Effector memory CD4-positive, alpha-beta T cell (primary cell): ENCODE measurements at places on chromosomes 5 and 9.
A peak's percentile ranks its signal among the peaks of the same experiment; 100 is the strongest.

GRCh38 chr5:35924122-35924949, 14.1 kb downstream of the CAPSL start:
- H3K4me3 ChIP-seq: no peak overlapping the region
- H3K27me3 ChIP-seq: no peaks in the 10 kb centered on the region
- no peak for DNase-seq
- H3K27ac ChIP-seq: peak overlapping the region; percentile 4
- H3K36me3 ChIP-seq: no peaks in the 10 kb centered on the region
- H3K4me1 ChIP-seq: peaks cover 15% of the 10 kb centered on the region

DNA sequence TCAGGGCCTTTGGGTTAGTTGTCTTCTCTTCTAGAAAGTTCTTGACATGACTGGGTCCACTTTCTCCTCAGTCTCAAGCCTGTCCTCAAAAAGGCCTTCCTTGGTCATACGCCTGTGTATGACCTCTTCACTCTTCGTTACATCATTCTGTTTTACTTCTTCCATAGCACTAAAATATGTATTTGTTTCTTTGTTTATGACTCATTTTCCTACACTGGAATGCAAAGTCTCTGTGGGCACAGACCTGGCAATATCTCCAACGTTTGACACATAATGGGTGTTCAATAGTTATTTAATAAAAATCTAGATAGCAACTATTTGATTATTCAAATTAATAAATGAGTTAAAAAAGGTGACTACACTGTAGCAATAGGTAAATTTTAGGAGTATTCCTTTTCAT, 85.1 kb downstream of the YIPF5 start:
- H3K27ac ChIP-seq: no peak overlapping the region
- no peak for DNase-seq
- H3K36me3 ChIP-seq: no peaks in the 10 kb centered on the region
- no peaks in the 10 kb centered on the region for H3K27me3 ChIP-seq

- peaks cover 12% of the 10 kb centered on the region for H3K27me3 ChIP-seq
- H3K4me3 ChIP-seq: no peak overlapping the region
- no peak for DNase-seq
- H3K4me1 ChIP-seq: peaks cover 5% of the 10 kb centered on the region
- no peaks in the 10 kb centered on the region for H3K36me3 ChIP-seq
These were observed 1.2 kb upstream of the RUSC2 start for GRCh38 chr9:35488566-35489312.

DNA sequence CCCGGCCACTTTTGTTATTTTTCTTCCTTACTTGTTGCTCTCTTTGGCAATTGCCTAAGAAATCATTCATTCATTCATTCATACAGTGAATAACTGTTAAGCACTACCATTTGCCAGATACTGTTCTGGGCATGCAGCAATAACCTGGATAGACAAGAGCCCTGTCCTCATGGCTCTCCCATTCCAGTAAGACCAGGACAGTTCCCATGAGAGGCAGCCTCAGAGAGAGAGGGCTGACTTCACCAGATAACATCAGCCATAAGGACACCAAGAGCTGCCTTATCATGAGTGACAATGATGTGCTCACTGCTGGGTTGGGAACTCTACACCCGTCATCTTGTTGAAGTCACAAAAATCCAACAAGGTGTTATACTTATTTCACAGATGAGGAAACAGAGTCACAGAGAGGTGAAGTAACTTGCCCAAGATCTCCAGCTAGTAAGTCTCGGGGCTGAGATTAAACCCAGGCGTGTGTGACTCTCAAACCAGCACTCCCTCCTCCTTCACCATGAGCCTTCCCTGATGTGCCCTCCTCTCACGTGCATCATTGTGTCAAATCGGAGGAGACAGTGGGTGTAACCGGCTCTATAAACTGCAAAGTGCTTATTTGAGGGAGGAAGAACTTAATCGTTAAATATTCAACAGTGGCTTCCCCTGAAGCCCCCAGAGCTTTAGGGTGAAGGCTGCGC, 61.1 kb upstream of the TBC1D2 start:
- H3K36me3 ChIP-seq: no peaks in the 10 kb centered on the region
- H3K4me3 ChIP-seq: no peak overlapping the region
- no peak for DNase-seq
- H3K27me3 ChIP-seq: no peaks in the 10 kb centered on the region
- no peaks in the 10 kb centered on the region for H3K4me1 ChIP-seq
- H3K27ac ChIP-seq: no peak overlapping the region

DNA sequence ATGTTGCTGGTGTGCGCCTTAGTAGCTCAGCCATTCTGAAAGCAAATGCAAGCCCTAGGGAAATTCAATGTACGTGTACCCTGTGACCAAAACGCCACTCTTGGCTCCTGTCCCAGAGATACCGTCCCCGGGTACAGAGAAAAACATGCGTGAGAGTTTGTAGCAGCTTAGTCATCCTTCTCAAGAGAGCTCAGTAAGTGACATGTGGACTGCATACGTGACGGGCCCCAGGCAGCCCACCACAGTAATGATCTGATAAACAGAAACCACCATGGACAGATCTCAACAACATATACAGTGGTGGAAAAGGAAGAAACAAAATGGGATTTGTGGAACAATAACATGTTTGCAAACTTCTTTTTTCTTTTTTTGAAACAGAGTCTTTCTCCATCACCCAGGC, 45.1 kb downstream of the S1PR3 start:
- no peak overlapping the region for H3K27ac ChIP-seq
- H3K36me3 ChIP-seq: no peaks in the 10 kb centered on the region
- H3K27me3 ChIP-seq: no peaks in the 10 kb centered on the region
- DNase-seq: no peak
